Stimulated activated CD4-positive, alpha-beta T cell treated with anti-CD3 and anti-CD28 coated beads, TNF-alpha, amount 100 ng/mL, for 1 hour (primary cell): ENCODE measurements at places on chromosomes 1 and 21.

DNA sequence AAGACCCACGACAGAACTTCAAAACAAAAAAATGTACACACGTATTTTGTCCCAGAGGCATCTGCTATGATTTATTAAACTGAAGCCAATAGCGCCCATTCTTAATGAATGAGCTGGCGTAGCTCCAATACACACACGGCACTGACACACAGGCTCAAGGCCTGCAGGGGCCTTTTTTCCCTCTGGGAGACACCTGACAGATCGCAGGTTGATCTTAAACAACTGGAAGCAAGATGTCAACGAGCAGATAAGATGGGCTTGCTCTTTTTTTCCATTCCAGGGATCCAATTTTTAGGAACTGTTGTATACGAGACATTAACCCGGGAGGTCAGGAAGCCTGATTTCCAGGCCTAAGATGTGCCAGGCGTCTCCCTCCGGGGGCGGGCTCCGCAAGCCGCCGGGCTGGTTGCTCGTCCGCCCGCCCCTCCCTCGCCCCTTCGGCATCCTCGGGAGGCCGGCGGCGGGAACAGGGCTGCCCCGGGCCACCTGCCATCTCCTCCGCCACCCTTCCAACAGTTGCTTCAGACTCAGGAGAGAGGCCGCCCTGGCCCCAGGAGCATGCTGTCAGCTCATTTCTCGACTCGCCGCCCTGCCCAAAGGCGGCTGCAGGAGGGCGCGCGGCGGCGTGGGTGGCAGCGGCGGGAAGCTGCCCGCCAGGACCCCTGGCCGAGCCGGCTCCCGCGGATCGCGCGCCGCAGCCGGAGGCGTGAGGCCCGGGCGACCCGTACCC is 735 bp downstream of the TTC13 start:
- DNase-seq: no peak

GRCh38 chr21:44035244-44035643 is 23.1 kb downstream of the TRAPPC10 start:
- DNase-seq: no peak

GRCh38 chr1:15153184-15153841 is at the start of gene TMEM51:
Gene TMEM51, plus strand, starts transcription at chr1:15153747. Its CDS starts 61,341 bp downstream, at chr1:15215088.
- DNase-seq: no peak

- no peak for DNase-seq
These were observed 31.7 kb upstream of the RGS16 start for GRCh38 chr1:182635871-182636270.

- DNase-seq: no peak
These were observed 98.6 kb upstream of the LPGAT1 start for GRCh38 chr1:211928993-211929637.

GRCh38 chr21:45630876-45631275 is 12.6 kb upstream of the PCBP3 start:
- DNase-seq: no peak

DNA sequence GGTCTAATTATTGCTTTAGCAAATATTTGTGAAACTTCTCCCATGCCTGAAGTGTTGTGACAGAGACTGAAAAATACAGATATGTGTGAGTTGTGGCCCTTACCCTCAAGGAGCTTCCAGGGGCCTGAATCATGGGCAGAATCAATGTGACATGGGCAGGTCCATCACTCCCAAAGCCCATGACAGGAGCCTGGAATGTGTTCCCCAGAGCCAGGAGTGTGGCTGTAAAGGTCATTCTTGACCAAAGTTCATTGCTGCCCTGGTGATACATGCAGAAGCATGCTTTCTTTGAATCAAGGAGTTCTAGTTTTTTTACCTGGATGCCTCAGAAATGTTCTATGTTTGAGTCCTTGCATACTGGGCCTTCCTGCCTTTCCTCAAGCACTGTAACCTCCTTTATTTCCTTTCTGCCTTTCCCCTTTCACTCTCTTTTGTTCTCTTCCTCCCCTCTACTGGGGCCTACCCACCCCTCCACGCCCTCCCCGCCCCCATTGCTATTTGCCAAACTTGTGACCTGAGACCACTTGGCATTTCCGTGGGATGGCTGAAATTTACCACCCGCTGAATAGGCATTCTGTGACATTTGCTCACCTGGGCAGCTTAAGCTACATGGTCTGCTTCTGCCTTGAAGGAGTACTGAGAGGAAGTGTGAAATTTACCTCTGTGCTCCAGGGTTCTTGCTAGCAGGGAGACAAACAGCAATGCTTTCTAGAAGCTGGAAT is 19.7 kb downstream of the PBX1 start:
- DNase-seq: no peak

- no peak for DNase-seq
These were observed 20.3 kb upstream of the LMX1A start for GRCh38 chr1:165376811-165377311.

- DNase-seq: peak; percentile 28
These were observed 27.6 kb upstream of the ZNF697 start for GRCh38 chr1:119675349-119676345.

GRCh38 chr1:244713332-244713731 is 60.4 kb downstream of the DESI2 start:
- DNase-seq: no peak

DNA sequence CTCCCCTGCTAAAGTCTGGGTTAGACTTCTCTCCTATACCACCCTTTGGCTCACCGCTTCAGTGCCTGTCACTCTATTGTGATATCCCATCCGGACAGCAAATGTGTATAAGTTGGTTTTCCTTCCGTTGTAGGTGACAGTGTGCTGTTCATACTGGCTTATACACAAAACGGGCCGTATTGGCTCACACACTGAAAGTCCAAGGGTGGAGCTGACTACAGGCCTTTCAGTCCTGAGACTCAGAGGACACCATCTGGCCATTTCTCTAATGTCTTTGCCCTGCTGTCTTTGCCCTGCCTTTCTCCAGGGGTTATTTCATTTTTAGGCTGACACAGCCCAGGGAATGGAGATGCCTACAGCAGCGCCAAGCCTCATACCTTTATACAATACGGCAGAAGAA is 90.7 kb downstream of the URB2 start:
- no peak for DNase-seq

DNA sequence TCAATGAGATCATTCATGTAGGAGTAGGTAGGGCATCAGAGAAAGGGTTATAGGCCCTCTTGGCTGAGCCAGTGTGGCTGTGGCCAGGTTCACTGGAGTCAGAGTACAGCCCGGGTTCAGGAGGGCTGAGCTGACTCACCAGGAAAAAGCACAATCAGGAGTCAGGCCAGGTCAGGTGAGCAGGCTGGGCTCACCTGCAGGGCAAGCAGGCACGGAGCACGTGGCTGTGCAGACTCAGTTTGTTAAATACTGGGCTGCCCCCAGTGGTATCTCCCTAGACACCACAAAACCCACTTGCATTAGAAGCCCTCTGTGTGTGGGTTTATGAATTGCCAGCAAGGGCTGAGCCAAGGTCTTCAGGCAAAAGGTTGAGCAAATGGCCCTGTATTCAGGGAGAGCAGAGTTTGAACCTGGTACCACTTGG is 122.1 kb upstream of the SERBP1 start:
- no peak for DNase-seq

- no peak for DNase-seq
These were observed 5.1 kb upstream of the ARHGAP30 start for GRCh38 chr1:161074676-161075368.

GRCh38 chr1:61561666-61562065 is 163.3 kb downstream of the TM2D1 start:
- DNase-seq: no peak

DNA sequence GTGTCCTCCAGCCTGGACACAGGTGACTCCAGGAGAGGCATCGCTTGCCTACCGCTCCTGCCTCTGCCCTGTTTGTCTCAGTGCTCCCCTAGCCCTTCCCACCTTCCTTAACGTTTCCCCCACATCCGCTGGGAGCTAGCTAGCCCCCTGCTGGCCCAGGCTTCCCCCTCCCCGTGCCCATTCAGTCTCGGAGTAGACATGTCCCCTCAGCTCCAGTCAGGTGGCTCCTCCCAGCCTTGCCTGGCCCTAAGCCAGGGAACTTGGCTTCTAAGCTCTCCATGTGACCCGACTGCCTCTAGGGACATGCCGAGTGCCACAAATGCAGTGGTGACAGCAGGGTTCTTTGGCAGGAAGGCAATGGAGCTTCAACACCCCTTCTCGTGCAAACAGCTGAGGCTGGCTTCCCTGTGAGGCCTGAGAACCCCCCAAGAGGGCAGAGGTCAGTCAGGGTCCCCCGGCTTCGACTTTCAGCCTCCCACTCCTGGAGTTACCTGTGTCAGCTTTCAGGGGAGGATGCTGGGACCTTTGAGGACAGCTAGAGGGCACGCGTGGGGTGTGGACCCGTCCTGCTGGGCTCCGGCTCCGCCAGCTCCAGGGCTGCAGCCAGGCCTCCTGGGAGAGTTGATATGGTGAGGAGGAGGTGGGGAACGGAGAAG is 16.2 kb downstream of the DRAXIN start:
- no peak for DNase-seq

DNA sequence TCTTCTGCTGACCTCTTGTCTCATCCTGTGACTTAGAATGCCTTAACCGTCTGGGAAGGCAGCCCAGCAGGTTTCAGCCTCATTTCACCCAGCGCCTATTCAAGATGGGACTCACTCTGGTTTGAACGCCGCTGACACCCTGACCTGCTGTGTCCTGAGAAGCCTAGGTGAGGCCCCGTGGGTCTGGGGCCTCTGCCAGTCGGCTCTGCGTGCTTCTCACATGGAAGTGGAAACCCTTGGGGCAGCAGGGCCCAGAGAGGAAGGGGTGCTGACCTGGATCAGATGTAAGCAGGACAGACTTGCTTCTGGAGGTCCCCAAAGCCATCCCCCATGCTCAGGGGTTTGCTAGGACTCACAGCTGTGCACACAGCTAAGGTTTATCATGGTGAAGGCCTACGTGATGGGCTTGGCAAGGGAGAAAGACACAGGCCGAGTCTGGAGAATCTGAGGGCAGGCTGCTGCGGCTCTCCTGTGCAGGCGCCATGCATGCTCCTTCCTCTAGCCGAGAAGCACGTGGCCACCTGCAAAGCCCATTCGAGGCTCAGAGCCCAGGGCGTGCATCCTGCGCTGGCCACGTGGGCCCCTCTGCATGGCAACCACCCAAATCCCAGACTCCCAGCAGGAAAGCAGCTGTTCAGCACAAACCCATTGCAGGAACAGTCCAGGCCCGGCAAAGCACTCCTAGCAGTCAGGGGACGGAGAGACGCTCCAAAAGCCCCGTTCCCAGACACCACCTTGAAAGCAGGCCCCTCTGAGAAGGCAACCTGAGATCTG is 3.8 kb downstream of the TRPM2 start:
- DNase-seq: no peak

- no peak for DNase-seq
These were observed 36.0 kb upstream of the ABCD3 start for GRCh38 chr1:94382201-94382600.

- DNase-seq: no peak
These were observed 29.4 kb upstream of the VASH2 start for GRCh38 chr1:212920896-212921295.

- DNase-seq: no peak
These were observed 90.5 kb upstream of the TLR5 start for GRCh38 chr1:223233410-223234169.

DNA sequence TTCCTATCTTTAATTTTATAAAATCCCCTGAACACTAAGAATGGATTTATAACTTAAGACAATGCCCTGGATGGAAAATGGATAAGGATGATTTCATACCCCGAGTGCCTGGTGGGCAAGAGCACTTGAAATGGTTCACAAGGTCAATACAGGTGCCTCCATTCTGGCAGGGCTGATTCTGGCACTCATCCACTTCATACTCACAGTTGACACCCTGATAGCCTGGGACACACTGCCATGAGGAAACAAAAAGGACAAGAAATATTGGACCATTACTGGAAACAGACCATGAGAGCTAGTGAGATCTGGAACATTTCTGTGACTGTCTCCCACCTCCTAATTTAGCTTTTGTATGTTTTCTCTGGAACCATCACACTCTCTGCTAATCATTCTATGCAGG is 39.1 kb upstream of the ADAM30 start:
- DNase-seq: no peak

DNA sequence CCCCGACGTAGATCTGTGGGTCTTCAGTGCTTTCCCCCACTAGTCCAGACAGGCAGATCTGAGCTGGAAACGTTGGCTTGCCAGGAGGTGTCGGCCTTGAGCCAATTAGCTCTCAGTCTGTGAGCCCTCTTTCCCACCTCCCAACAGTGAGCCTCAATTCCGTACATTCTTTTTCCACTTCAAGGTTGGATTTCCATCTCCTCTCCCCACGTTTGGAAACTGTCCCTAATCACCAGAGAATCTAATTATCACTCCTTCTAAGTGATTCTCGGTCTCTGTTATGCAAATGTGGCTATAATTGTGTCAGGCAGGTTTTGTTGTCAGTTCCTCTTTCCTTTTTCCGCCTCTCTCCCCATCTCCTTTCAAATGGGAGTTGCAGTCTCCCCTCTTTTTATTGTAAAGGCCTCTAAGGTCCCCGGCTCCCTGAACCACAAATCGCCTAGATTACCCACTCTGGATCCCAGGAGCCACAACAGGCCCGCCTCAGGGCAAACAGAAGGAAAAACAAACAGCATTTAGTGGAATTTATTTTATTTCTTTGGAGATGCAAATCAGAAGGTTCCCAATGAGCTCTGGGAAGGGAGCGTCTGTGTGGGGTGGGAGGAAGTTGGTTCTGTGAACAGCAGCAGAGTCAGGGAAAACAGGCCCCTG is 29.4 kb upstream of the LRRN2 start:
- DNase-seq: no peak
